Activated CD4-positive, alpha-beta T cell treated with anti-CD3 and anti-CD28 coated beads for 4 hours (primary cell): ENCODE measurements at places on chromosomes 2 and 18.

DNA sequence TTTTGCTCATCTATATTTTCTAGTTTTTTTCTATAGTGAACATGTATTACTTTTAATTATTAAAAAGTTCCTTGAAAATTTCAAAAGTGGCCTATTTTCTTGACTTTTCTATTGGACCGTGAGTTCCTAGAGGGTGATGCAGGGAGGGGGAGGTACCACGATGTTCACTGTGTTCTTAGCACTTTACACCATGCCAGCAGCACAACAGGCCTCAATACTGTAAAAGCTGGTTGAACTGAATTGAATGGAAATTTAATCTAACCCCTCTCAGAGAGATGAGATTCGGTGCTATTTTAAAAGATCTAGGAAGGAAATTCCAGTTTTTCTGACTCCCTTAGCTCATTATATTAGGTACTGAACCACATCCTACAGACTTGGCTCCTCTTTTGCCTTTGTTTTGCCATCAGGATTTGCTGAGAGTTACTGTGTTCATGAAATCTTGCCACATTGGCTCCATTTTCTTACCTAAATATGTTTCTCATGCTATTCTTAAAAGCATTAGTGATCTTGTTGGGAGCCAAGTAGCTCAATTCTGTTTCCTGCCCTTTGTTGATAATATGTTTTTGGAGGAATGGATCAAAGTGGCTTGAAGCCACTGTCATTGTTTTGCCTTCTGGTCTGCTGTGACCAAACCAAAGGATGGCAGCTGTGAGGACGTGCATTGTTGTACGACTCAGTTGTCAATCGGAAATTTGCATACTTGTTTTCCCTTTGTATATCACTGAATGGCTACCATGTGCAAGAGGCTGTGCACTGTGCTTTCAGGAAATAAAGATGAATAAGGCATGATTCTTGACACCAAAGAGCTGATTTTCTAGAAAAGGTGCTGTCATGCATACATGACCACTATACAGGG is 25.3 kb downstream of the MYO1B start:
- DNase-seq, result no peak

- no peak for DNase-seq
Observed at GRCh38 chr18:50586710-50587109, 26.8 kb downstream of the MAPK4 start.

DNA sequence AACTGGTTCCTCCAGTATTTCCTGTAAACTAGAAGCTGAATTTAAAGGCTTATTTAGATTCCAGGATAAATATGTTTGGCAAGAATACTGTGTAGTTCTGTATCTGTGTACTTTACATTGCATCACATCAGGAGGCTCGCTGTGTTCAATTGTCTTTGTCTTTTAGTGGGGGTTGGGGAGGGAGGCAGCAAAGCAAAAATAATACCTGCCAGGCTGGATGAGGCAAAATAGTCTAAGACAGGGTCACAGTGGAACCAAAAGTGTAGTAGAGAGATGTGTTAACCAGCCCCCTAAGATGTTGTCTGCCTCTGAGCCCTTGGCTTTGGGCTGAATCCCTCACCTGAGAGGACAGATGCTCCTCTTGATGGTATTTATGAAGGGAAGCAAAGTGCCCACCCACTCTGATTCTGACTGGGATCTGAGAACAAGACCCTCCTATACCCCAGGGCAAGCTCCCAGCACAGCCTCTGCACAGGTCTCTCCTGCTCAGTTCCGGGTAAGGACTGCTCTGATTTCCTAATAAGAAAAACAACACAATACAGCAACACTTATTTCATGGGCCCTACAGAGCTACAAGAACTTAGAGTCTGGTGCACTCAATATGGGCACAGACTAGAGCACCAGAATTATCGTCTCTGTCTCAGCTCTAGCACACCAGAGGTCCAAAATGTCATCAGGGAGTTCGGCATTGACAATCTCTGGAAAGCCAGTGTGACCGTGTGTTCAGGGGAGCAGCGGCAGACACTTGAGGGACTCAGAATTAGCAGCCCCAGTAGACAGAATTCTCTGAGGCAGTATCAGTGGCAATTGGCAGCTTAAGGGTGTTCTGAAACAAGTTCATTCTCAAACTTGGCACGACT is 7.2 kb upstream of the AFTPH start:
- no peak for DNase-seq

GRCh38 chr18:9712130-9712577 is 4.1 kb downstream of the RAB31 start:
- no peak for DNase-seq

DNA sequence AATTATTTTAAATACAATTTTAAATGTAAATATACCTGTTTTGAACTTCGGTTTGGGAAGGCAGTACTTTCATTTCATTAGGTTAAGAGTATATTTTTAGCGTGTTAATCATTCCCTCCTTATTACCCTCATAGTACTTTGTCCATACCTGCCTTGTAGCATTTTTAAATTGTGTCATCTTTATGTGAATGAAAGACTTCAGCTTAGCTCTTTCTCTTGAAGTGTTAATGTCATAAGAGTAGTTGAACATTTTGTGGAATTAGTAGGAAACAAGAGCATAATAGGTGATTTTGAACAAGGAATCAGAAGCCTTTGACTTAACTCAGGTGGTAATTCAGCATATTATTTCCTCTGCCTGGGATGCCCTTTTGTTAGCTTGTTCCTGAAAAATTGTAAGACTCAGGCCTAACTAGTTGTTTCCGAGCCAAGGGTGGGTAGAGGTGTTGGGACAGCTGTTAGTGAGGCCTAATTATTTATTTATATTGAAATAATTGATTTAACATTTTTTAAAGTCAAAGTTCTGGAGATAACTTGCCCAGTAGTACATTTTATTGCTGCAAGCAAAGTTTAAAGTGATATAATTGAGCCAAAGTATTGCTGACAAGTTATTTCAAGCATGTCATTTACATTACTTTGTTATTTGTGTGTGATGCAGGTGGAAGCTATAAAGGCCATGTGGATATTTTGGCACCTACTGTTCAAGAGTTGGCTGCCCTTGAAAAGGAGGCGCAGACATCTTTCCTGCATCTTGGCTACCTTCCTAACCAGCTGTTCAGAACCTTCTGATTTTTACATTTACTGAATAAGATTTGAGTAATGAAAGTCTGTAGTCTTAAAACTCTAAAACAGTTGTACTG is 38.7 kb downstream of the DDX1 start:
- DNase-seq, result no peak

GRCh38 chr2:226683196-226683595 is 116.4 kb downstream of the IRS1 start:
- no peak for DNase-seq

DNA sequence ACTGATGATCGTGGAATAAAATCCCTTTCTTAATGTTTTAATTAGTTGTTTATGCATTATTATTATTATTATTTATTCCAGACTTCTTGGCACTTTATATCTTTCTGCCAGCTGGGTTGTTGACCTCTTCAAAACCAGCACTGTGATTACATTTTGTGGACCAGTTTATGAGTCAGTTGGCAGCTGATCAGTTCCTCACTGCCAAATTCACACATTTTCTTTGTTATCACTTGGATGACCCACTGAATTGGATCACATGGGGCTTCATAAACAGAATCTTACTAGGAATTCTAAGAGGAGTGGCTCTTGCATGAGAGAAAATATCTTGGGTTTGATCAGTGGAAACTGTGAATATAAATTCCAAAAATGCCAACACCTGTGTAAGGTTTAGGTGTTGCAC is 321.8 kb upstream of the SPRED2 start:
- no peak for DNase-seq

- no peak for DNase-seq
Observed at GRCh38 chr2:11828933-11829323, 82.5 kb downstream of the LPIN1 start.

DNA sequence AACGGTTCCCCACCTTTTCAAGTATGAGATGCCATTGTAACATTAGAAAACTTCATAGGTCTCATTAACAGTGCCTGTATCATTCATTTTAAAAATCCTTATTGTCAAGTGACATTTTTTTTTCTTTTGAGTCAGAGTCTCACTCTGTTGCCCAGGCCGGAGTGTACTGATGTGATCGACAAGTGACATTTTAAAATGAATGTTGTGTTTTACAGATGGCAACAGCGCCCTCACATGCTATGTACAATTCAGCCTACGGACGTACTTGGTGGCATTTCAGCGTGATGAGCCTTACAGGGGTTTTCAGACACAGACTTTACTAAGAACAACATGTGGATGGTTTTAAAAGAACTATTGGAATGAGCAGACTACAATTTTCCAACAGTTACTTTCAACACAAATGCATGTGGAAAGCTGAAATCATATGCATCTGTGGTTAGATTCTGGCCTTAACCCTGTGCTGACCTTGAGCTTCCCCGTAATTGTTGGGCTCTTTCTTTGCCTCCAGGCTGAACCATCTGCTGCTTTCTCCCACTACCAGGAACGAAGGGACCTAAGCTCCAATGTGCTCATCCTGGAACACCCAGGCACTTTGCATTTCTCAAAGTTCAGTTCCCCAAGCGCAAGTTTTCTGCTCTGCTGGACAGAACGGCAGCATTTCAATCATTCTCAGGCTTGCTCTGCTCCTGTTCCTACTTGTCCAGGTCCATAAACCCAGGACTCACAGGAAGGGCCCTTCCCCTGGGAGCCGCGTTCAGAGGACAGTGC is 119.9 kb upstream of the NDUFV2 start:
- DNase-seq, result no peak

DNA sequence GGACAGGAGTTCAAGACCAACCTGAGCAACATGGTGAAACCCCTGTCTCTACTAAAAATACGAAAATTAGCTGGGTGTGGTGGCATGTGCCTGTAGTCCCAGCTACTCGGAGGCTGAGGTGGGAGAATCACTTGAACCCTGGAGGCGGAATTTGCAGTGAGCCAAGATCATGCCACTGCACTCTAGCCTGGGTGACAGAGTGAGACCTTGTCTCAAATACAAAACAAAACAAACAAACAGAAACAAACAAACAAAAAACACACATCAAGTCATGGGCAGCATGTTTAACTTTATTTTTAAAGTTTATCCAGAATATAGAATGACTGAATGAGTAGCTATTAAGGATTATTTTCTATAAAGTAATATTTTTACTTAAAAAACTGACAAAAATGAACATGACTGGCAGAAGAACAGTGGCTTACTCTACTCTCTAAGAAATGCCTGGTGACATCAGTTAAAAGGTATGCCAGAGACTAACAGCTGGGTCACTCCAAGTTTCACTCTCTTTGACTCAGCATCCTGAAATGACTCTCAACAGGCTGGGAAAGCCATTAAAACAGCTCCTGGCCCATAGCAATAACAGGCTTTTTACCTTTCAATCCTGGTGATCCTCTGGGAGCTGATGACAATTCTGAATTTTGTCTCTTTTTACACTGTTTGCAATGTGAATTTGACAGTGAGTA is 281.6 kb upstream of the STON1 start:
- DNase-seq, result no peak

- DNase-seq, result no peak
Observed at GRCh38 chr2:447902-448665, 160.2 kb upstream of the ALKAL2 start.
